Gastrocnemius medialis (tissue), 4 donors: ENCODE measurements at places on chromosomes 7 and 10. TPM values are rescaled to one million over a fixed set of nuclear protein-coding genes. Genes with fewer than 3 reads are reported as not detected.

DNA sequence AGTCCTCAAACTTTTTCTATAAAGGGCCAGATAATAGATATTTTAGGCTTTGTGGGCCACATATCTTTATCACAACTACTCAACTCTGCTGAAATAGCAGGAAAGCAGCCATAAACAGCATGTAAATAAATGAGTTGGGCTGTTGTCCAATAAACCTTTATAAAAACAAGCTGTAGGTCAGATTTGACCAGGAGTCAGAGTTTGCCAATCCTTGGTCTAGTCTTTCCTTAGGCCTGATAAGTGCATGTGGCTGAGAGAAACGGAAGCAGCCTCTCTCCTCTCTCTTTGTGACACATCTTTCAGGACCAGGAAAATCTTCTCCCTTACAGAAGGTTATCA lies 724.5 kb downstream of the GRID1 start:
- H3K4me3 ChIP-seq: no peak overlapping the region
- DNase-seq: no peak
- no peaks in the 10 kb centered on the region for H3K27me3 ChIP-seq
- H3K4me1 ChIP-seq: no peaks in the 10 kb centered on the region
- no peaks in the 10 kb centered on the region for H3K36me3 ChIP-seq

GRCh38 chr7:5634107-5634950 lies 147.1 kb downstream of the RNF216 start:
- peak overlapping the region; percentile 14 for H3K4me3 ChIP-seq
- no peaks in the 10 kb centered on the region for H3K27me3 ChIP-seq
- peak; percentile 59 for DNase-seq
- H3K4me1 ChIP-seq: peaks cover 42% of the 10 kb centered on the region

DNA sequence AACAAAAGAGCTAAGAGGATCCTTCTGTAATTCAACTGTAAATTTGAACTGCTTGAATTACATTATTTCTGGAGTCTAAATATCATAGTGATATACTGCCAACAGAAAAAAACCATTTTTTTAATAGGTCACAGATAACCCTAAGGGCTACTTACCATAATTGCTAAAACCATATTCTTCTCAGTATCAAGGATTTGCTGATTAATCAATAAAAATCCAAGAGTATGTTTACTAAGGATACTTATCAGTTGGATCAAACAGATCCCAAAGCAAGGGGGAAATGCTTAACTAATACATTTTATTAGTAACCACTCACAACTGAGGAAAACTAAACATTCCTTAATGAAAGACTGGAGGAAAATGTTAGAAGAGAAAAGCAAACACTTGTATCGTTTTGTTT lies 166.0 kb downstream of the PIP4K2A start:
- H3K4me3 ChIP-seq: no peak overlapping the region
- no peak for DNase-seq
- no peaks in the 10 kb centered on the region for H3K36me3 ChIP-seq
- H3K27me3 ChIP-seq: no peaks in the 10 kb centered on the region
- no peak overlapping the region for H3K27ac ChIP-seq
- H3K4me1 ChIP-seq: peaks cover 16% of the 10 kb centered on the region

DNA sequence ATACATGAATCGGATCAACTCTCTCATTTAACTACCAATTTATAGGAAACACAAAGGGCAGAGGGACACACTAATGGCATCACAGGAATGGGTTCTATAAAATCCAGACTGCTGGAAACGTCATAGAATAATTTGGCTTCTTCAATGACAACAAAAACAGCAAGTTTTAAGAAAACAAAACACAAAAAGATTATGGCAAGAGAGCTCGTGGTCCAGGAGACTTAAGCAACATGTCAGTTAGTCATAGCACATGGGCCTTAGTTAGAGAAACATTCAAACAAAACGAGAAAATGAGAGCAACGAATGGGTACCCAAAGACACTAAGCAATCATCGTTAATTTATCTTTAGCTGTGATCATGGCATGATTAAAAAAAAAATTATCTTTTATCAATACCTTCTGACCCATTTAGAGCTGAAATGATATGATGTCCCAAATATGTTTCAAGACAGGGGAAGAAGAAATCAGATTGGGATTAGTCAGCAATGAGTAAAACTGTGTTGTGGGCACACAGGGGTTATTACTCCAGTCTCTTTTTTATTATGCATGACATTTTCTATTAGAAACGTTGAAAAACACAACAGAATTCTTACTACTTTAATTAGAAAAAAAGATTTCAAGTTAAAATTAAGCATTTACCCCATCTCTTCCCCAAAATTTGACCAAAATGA lies 28.3 kb downstream of the NCAPG2 start:
- no peaks in the 10 kb centered on the region for H3K36me3 ChIP-seq
- no peak for DNase-seq
- H3K4me1 ChIP-seq: no peaks in the 10 kb centered on the region
- no peak overlapping the region for H3K4me3 ChIP-seq
- no peaks in the 10 kb centered on the region for H3K27me3 ChIP-seq
- no peak overlapping the region for H3K27ac ChIP-seq

DNA sequence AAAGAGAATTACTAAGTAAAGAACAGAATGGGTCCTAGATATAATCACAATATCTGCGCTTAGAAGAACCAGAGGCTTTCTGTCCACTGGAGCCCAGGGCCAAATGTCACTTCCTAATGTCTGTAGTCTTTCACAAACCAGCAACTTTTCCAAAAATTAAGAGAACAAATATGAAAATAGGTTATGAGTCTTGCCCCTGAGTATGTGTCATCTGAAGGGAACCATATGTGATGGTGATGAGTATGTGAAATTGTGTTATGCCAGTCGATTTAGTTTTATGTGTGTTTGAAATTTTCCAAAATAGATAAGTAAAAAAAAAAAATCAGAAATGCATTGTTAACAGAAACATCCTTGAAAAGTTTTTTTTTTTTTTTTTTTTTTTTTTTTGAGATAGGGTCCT lies 15.4 kb upstream of the HTR5A start:
- no peaks in the 10 kb centered on the region for H3K4me1 ChIP-seq
- H3K4me3 ChIP-seq: no peak overlapping the region
- DNase-seq: no peak
- H3K27me3 ChIP-seq: no peaks in the 10 kb centered on the region

DNA sequence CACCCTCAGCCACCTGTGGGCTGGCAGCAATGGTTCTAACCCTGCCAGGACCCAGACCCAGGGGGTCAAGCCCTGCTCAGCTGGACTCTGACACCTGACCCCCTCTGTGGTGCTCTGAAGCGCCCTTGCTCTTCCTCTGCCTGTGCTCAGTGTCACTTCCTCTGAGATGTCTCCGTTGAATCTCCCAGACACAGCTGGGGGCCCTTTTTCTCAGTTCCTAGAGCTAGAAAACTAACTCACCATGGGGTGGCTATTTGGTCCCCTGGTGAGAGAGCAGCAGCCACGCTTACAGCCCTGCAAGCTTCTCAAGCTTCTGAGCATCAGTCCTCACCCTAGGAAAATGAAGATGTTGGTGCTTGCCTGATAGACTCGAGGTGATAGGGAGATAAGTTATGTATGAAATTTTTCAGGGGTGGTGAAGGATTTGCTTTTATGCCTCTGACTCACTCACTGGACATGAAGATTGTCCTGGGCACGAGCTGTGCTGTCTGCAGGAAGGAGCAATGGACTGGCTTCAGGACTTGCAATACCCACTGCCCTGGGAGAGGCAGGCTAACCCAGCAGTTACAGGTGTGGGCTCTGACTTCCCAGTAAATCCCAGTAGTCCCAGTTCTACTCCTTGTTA lies 29.6 kb downstream of the COL13A1 start:
- no peaks in the 10 kb centered on the region for H3K36me3 ChIP-seq
- no peak overlapping the region for H3K4me3 ChIP-seq
- DNase-seq: no peak
- no peaks in the 10 kb centered on the region for H3K4me1 ChIP-seq
- H3K27ac ChIP-seq: no peak overlapping the region

Gene DHX32
- 31.0 TPM for total RNA-seq

Gene SEMA3E
- total RNA-seq: not detected

Gene HOXA2
- total RNA-seq: 0.88 TPM

Gene ACSM6
- not detected for total RNA-seq

Gene HTRA1
- total RNA-seq: 15.1 TPM

Gene CTAGE4
- total RNA-seq: not detected
